ENCODE measurements at places on chromosomes 5 and 9.

DNA sequence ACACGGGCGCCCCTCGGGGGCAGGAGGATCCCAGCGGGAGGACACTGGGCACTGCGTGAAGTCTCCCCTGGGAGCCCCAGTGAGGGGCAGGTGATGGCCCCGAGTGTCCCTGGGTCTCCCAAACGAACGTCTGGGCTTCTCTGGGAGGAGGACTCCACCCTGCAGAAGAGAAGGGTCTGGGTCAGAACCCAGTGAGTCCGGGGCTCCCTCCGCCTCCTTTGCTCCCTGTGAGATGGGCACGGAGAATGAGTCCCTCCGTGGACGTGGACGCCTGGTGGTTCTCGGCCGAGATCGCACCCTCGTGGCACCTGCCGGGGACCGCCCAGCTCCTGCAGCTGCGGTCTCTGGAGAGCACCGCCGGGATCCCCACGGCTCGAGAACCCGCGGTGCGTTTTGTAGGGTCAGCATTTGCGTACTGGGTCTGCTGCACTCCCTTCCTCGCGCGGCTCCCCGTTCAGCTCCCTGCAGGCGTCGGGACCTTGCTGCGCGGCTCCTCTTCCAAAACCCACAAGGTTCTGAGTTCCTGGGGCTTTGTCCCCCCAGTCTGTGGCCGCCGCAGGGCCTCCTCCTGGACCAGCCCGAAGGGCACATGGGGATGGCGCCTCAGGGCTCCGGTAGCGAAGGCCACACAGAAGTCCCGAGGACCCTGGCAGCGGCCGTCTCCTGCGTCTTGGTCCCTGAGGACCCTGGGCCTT, 10.2 kb upstream of the CEP72 start:
- no peak for DNase-seq

DNA sequence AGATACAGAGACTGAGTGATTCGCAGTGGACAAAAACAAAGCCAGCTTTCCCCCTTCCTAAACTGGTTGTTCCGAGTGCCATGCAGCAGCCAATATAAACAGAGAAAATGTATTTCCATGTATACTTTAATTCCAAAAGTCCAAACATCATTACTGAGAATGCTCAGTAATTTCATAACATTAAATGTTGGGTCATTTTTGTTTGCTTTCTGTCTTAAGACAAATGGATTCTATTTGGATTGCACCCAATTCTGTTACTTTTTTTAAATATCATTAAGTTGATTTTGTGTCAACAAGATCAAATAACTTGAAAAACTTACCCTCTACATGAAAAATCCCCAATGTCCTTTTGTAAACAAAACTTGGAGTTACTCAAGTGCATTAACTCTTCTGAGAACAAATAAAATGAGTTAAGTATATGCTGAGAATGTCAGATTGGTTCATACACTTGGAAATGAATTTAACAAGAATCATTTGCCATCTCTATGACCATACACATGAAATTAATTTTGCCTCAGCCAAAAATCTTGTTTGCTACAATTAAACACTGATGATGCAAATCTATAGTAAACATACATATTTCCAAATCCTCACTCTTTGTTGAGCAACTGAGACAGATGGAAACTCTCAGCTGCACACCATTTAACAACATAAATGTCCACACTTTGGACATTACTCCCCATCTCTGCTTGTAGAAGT, 19.4 kb downstream of the LURAP1L start:
- no peak for DNase-seq

- no peak for DNase-seq
Observed at GRCh38 chr5:76016258-76016657, 66.9 kb upstream of the SV2C start.

GRCh38 chr5:37814699-37815098, 25.1 kb downstream of the GDNF start:
- DNase-seq, result no peak

- no peak for DNase-seq
Observed at GRCh38 chr5:170010595-170010994, 30.3 kb upstream of the INSYN2B start.

DNA sequence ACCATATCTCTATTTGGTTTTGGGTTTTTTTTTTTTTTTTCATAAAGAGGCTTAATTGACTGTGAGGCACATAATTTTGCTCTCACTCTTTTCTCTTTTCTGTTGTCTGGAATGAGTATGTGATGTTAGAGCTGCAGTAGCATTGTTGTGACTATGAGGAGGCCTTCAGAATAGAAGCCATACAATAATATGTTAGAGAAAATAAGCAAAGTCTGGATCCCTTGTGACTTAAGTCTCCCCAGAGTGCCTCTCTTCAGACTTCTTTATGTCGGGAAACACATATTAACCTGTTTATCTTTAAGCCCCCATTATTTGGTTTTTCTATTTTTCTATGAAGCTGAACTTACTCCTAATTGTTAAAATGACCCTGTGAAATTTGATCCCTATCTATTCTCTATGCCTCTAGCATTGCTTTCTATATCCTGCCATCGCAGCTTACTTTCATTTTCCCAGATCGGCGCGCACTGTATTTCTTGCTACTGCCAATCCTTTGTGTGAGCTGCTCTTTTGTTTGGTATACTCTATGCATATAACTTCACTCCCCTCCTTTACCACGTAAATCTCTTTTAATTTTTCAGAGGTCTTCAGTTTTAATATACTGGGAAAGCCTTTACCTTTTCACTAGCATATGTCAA, 372.5 kb upstream of the KCNN2 start:
- DNase-seq, result no peak

DNA sequence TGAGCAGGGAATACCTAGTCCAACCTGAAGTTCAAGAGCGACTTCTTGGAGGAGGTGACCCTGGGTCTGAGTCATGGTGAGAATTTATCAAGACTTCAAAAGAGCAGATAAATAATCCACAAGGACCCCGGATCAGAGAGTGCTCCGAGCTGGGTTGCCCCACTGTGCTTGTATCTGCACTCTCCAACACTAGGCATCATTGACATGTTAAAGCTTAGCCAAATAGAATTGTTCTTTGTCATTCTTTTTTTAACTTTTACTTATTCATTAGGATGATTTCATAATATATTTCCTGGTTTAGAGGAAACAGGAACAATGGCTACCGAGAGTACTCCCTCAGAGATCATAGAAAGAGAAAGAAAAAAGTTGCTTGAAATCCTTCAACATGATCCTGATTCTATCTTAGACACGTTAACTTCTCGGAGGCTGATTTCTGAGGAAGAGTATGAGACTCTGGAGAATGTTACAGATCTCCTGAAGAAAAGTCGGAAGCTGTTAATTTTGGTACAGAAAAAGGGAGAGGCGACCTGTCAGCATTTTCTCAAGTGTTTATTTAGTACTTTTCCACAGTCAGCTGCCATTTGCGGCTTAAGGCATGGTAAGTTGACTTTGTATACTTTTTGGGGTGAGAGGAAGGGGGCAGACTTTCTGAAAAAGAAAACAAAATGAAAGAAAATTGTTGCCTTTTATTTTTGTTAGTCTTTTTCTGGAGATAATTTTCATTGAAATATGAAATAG, at the start of gene CARD6:
TSS of gene CARD6 (plus strand) at position 300 of the 738 bp plus-strand sequence. CDS start at position 316, 16 bp downstream.
- DNase-seq, result peak; percentile 53

GRCh38 chr5:167763772-167764171, 527.7 kb upstream of the WWC1 start:
- no peak for DNase-seq

- DNase-seq, result no peak
Observed at GRCh38 chr9:136700959-136701667, 11.3 kb upstream of the DIPK1B start.

DNA sequence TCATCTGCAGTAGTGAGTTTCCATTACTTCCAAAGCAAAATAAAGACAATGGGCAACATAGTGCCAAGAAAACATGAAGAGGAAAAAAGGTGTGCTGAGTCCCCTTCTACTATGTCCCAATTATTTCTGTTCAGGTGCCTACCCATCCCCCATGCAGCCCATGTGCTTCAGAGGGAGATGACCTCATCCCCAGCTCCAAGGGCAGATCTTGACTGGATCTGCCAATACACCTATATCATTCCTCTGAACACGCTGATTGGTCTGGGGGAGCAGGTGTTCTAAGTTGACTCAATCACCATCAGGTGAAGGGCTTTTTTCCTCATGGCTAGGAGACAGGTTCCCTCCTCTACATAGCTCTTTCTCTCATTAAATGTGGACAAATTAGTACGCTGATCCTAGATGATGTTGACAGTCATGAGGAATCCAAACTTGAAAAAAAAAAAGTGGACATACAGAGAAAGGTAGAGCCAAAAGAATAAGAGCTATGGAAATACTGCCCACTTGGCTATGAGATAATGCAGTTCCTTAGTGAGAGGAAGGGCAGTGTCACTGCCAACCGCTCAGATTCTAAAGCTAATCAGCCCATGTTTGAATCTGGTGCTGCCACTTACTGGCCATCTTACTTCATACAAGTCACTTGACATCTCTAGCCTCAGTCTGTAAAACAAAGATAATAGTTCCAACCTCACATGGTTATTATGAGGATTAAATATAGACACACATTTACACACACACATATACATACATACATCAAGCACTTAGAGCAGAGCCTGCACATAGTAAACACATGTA, 23.1 kb downstream of the PRELID2 start:
- no peak for DNase-seq

GRCh38 chr9:94449486-94449885, 105.4 kb upstream of the PCAT7 start:
- no peak for DNase-seq

DNA sequence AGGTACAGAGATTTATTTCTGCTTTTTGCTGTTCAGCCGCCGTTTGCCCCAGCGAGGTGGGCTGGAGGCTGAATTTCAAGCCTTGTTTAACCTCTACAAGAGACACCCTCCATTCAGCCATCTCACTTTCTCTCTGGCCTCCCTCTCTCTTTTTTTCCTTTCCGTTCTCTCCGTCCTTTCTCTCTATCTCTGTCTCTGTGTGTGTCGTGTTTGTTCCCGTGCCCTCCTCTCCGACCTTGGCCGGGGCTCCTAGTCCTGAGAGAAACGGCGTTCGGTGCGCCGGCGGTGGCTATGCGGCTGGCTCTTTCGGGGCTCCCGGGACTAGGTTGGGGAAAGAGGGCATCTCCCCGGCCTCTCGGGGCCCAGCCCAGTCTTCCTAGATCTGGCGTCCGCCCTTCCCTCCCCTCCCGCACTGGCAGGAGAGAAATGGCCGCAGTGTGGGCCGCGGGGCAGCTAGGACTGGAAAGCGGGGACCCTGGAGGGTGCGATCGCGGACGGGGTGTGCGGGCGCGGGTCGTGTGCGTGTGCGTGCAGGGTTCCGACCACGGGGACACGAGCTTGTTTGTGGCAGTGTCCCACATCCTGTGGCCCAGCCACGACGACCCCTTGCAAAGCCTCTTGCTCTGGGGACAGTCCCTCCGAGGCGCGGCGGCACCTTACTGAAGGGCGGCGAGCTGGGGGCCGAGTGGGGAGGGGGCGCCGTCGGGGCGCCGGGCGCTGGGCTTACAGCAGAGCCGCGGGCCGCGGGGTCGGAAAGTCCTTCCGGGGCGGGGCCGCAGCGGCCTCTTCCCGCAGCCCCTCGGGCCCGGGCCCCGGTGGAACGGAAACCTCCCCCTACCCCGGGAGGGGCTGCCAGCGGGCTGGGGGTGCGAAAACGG, 5.7 kb downstream of the LHX2 start:
- DNase-seq, result no peak

- DNase-seq, result peak; percentile 27
Observed at GRCh38 chr5:138824924-138825863, 49.9 kb downstream of the LRRTM2 start.

DNA sequence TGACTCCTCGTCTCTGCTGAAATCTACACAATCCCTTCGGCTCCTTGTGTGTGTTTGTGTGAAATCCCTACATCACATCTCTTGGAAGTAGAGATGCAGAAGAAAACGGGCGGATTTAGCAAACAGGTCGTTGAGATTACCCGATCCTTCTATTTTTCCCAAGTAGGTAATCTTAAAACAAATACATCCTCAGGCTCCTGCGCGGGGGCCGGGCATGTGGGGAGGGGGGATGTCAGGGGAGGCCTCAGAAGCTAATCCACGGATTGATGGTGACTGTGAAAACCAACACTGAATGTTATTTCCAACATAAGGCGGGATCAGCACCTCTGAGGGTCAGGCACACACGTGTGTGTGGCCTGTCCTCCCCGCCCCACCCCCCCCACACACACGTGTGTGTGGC, 137.8 kb downstream of the ROR2 start:
- DNase-seq, result no peak

- no peak for DNase-seq
Observed at GRCh38 chr5:3197304-3198073, 398.1 kb upstream of the IRX1 start.

- no peak for DNase-seq
Observed at GRCh38 chr5:177389241-177390169, 5.3 kb downstream of the SLC34A1 start.

GRCh38 chr9:69376651-69377050, 51.6 kb downstream of the ENTREP1 start:
- DNase-seq, result no peak

DNA sequence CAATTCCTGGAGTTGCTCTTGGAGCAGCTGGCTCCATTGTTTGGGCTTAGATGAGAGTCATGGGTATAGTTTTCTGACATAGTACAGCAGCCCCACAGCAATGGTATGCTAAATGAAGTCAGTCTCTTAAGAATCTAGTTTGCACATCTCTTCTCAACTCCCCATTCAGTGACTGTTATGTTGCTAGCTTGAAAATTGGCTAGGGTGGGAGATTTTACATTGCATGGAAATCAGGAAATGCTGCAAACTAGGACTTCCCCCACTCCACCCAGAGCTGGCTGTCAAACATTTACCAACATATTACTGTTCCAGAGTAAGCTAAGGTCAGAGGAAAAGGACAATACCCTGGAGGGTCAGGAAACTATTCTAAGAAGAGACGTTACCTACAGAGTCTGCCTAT, 17.6 kb upstream of the FCHO2 start:
- no peak for DNase-seq

- no peak for DNase-seq
Observed at GRCh38 chr9:129558551-129559505, 62.1 kb downstream of the C9orf50 start.

DNA sequence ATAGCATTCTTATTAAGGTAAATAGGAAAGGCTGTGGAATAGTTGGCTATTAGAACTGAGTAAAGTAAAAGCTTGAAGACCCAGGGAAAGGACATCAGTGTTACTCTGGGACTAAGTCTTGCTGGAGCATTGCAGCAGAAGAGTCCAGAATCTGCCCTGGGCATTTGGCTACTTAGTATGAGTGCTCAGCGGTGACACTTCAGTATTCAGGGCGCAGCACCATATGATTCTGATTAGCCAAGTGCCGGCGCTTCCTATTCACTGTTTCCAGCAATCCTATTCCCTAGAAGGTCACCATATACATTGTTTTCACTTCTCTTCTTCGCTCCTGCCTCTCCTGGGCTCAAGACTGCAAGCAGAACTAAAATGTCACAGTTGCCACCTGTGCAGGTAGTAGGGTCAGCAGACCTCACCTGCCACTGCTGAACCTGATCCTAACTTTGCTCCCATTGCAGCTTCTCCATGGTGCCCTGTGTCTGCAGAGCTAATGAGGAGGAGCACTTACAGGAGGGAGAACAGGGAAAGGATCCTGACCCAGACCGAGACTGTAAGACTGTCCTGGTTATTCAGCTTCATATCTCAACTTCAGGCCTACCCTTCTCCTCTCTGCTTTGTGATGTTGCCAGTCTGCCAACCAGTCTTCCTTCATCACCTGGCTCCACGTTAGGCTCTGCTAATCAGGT, 313.6 kb upstream of the PIK3R1 start:
- no peak for DNase-seq

Measured in hematopoietic multipotent progenitor cell treated with erythropoietin and hydrocortisone succinate and interleukin-3 and kit ligand, for 17 days (in vitro differentiated cells).